Osteoblast (primary cell): ENCODE measurements at places on chromosomes 7 and 10. TPM values are rescaled to one million over a fixed set of nuclear protein-coding genes. Genes with fewer than 3 reads are reported as not detected.

DNA sequence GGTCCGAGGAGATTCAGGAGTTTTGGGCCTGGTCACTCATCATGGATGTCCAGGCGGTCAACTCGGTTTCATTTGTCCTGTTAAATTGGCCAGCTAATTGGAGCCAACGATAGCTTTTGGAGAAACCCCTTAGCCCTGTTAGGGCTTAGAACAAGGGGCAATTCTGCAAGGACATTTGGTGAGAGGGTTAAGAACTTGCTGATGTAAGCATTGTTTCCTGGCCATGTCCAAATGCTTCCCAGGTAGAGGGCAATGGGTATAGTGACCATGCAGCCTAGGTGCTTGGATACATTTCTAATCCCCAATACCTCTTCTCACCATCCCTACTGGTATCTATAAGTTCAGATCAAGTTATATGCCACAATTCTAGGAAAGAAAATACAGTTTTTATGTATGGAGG lies 131.5 kb downstream of the RPS24 start:
- no peak overlapping the region for H3K4me3 ChIP-seq
- no peaks in the 10 kb centered on the region for H3K36me3 ChIP-seq
- peaks cover 7% of the 10 kb centered on the region for H3K4me1 ChIP-seq
- no peak overlapping the region for H3K27ac ChIP-seq
- H3K27me3 ChIP-seq = peaks cover 9% of the 10 kb centered on the region

- DNase-seq = no peak
- H3K36me3 ChIP-seq = no peaks in the 10 kb centered on the region
- no peaks in the 10 kb centered on the region for H3K4me1 ChIP-seq
- H3K27me3 ChIP-seq = no peaks in the 10 kb centered on the region
- no peak overlapping the region for H3K27ac ChIP-seq
These were observed 614.7 kb upstream of the FOXK1 start for GRCh38 chr7:4067476-4067760.

DNA sequence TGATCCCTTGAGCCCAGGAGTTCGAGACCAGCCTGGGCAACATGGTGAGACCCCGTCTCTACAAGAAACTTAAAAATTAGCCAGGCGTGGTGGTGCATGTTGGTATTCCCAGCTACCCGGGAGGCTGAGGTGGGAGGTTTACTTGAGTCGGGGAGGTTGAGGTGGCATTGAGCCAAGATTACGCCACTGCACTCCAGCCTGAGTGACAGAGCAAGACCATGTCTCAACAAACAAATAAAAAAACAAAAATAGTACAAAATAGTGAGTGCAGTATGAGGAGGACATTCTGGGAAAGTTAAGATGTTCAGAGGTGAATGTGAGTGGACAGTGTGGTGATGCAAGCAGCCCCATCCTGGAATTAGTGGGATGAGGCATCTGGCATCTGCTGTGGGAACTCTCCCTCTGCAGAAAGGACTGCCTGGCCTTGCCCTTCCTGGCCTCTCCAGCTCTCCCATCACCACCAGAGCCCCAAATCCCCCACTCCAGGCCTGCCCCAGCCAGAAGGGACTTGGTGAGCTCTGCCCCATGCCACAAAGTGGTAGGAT lies 96.6 kb upstream of the PARD3 start:
- peaks cover 24% of the 10 kb centered on the region for H3K4me1 ChIP-seq
- H3K27ac ChIP-seq = no peak overlapping the region
- no peaks in the 10 kb centered on the region for H3K27me3 ChIP-seq
- no peak overlapping the region for H3K4me3 ChIP-seq
- DNase-seq = no peak
- H3K36me3 ChIP-seq = no peaks in the 10 kb centered on the region

GRCh38 chr7:143381427-143382125 lies 431 bp downstream of the ZYX start:
- peak overlapping the region; percentile 87 for H3K4me3 ChIP-seq
- H3K27me3 ChIP-seq = no peaks in the 10 kb centered on the region
- peak overlapping the region; percentile 86 for H3K27ac ChIP-seq
- peaks cover 59% of the 10 kb centered on the region for H3K4me1 ChIP-seq
- peaks cover 41% of the 10 kb centered on the region for H3K36me3 ChIP-seq
- DNase-seq = peak; percentile 92

Gene SMO
- total RNA-seq = 19.9 and 23.9 TPM in 2 replicates

DNA sequence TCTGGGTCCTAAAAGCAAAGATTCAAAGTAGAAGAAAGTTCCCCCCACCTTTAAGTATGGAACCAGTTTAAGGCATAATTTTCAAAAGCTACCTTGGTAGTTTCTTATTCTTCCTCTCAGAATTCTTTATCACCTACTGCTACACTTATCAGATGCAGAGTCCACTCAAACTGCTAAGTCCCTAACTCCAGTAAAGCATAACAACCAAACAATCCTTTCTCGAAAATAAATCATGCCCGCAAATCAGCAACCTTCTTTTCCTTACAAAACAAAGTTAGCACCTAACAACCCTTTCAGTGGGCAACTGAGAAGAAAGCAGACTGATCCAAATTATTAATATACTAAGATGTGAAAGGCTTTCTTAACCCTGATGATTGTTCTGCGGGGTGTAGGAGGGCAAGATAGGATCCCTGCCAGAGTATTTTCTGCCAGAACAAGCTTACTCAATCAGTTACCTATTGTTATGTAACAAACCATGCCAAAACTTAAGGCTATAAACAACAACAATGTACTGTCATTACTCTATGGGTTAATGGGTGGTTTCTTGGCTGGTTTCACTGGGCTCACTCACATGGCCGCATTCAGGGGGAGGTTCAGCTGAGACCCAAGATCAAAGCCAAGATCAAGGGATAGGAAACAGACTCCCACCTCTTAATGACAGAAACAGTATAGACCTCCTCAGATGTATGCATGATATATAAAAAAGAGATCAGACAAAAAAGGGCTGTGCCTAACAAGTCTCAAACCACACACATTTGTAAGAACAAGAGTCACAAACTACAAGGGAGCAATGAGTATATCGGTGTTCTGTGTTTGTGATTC lies 42.0 kb downstream of the CCDC6 start:
- H3K27ac ChIP-seq = no peak overlapping the region
- DNase-seq = no peak
- H3K4me3 ChIP-seq = no peak overlapping the region
- no peaks in the 10 kb centered on the region for H3K4me1 ChIP-seq
- H3K27me3 ChIP-seq = no peaks in the 10 kb centered on the region

Gene HOXA2
- total RNA-seq = 0.36 and 0.59 TPM in 2 replicates

GRCh38 chr10:43666552-43666951 lies 17.9 kb upstream of the ZNF32 start:
- peaks cover 2% of the 10 kb centered on the region for H3K4me1 ChIP-seq
- no peaks in the 10 kb centered on the region for H3K27me3 ChIP-seq
- H3K27ac ChIP-seq = no peak overlapping the region
- DNase-seq = no peak

GRCh38 chr10:105714728-105715127 lies 1073.6 kb downstream of the SORCS3 start:
- no peaks in the 10 kb centered on the region for H3K27me3 ChIP-seq
- DNase-seq = peak; percentile 35
- no peak overlapping the region for H3K4me3 ChIP-seq
- H3K36me3 ChIP-seq = no peaks in the 10 kb centered on the region

- DNase-seq = peak; percentile 91
- peaks cover 39% of the 10 kb centered on the region for H3K4me1 ChIP-seq
- H3K27me3 ChIP-seq = no peaks in the 10 kb centered on the region
- H3K4me3 ChIP-seq = no peak overlapping the region
- H3K27ac ChIP-seq = peak overlapping the region; percentile 82
These were observed 43.4 kb downstream of the DNMBP start for GRCh38 chr10:99966306-99966705.

Gene RSU1
- 94.1 and 100 TPM in 2 replicates for total RNA-seq

DNA sequence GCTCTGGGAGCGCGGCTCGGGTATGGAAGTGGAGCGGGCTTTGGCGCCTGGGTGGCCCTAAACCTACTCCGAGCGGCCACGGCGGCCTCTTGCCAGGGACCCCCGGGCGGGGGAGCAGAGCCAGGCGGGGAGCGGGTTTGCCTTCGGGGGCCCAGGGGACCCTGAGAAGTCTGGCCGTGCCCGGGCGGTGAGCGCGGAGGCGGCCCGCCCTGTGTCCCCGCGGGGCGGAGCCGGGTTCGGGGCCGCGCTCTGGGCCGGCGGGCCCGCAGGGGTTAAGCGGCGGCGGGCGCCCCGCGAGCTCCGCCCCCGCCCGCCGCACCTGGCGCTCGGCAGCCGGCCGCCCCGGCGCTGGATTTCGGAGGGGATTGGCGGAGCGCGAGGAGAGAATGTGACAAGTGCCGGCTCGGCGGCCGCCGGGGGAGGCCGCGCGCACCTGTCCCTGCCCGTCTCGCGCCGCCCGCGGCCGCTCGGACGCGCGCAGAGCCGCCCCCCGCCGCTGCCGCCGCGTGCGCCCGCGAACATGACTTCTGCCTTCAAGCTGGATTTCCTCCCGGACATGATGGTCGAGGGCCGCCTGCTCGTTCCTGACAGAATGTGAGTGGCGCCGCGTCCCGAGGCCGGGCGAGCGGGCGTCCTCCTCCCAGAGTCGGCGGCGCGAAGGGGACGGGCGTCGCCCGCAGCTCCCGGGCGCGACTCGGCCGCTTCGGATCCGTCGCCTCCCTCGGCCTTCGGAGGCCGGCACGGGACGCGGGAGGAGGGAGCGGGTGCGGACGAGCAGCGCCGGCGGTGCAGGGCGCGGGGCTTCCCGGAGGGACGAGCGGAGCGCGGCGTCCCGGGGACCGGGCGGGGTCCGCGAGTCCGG lies at the start of gene CELF2:
Gene CELF2 (plus strand): TSS at position 303 of the 862 bp plus-strand sequence. CDS start 218 bp downstream, at position 521.
- peak within 1 kb of the TSS; percentile 57 for H3K4me3 ChIP-seq
- DNase-seq = peak; percentile 89
- no peaks in the 10 kb centered on the region for H3K36me3 ChIP-seq
- H3K27ac ChIP-seq = no peak within 1 kb of the TSS

Gene OIT3
- under 0.01 TPM in 2 replicates for total RNA-seq

DNA sequence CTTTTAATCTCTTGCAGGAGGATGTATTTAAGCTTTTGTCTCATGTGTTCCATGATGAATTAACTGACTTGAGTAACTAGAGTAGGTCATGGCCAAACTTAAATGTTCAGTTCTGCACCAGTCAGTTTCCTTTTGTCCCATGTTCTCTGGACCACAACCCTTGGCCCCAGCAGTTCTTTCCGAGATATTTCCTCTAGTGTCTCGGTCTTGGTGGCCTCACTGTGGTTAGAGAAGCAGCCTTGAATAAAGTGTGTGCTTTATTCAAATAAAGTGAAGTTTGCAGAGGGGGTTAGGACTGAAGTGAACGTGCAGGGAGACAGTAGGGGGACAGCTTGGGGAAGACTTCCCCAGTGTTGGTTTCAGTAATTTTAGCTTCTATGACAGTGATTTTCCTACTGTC lies 9.3 kb downstream of the ZNF212 start:
- no peak overlapping the region for H3K4me3 ChIP-seq
- DNase-seq = peak; percentile 11
- peaks cover 25% of the 10 kb centered on the region for H3K36me3 ChIP-seq
- no peak overlapping the region for H3K27ac ChIP-seq
- H3K4me1 ChIP-seq = peaks cover 7% of the 10 kb centered on the region

DNA sequence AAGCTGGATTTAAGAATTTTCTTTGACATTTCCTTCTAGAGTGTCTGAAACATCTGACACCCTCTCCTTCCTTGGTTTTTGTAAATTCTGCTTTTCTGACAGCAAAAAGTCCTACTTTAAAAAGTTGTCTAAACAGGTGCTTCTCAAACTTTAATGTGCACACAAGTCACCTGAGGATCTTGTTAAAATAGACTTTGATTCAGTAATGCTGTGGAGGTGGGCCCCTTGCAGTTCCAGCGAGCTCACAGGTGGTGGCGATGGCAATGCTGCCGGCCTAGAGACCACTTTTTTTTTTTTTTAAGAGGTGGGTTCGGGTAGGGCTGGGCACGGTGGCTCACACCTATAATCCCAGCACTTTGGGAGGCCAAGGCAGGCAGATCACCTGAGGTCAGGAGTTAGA lies 77.1 kb downstream of the ABCC2 start:
- peak; percentile 53 for DNase-seq
- no peaks in the 10 kb centered on the region for H3K4me1 ChIP-seq
- H3K4me3 ChIP-seq = no peak overlapping the region
- no peak overlapping the region for H3K27ac ChIP-seq

Gene INMT
- total RNA-seq = 0.72 and 1.5 TPM in 2 replicates

- DNase-seq = no peak
- H3K4me3 ChIP-seq = no peak overlapping the region
- no peaks in the 10 kb centered on the region for H3K27me3 ChIP-seq
- no peak overlapping the region for H3K27ac ChIP-seq
- peaks cover 4% of the 10 kb centered on the region for H3K4me1 ChIP-seq
- no peaks in the 10 kb centered on the region for H3K36me3 ChIP-seq
These were observed 284.4 kb downstream of the IPMK start for GRCh38 chr10:57983281-57983791.

Gene FGFBP3
- total RNA-seq = 0.72 and 1.2 TPM in 2 replicates

DNA sequence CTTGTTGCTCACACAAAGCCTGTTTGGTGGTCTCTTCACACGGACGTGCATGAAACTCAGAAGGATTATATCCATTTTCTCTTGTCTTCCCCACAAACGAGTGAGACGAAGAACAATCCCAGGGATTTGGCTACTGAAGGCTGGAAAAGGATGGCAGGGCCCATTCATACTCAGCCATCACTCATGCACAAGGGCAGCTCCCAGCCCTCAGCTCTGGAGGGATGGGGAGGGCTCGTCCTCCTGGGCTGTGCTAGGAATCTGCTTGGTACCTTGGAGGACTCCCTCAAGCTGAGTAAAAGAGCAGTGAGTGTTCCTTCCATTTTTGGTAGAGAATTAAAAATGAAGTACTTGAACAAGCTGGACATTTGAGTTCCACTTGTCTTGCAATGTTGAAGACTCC lies 33.2 kb upstream of the RAB18 start:
- H3K4me1 ChIP-seq = no peaks in the 10 kb centered on the region
- H3K27me3 ChIP-seq = no peaks in the 10 kb centered on the region
- no peak overlapping the region for H3K27ac ChIP-seq
- no peak for DNase-seq
- H3K4me3 ChIP-seq = no peak overlapping the region

DNA sequence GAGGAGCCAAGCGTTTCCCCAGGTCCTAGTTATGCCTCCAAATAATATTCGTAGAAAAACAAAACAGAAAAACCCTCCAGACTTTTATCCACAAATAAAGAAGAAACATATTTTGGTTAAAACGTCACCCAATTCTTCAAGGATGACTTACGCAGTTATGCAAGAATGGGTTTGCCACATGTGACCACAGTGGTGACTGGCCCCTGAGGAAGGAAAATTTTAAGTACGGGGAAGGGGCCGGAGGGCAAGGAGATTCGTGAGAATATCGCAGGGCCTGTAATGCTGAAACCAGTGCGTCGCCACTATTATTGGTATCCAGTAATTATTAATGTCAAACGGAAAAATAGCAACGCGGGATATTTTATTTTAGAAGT lies 537 bp upstream of the MRPS24 start:
- peaks cover 44% of the 10 kb centered on the region for H3K4me1 ChIP-seq
- H3K27ac ChIP-seq = peak overlapping the region; percentile 100
- DNase-seq = peak; percentile 95
- H3K27me3 ChIP-seq = no peaks in the 10 kb centered on the region
- H3K36me3 ChIP-seq = peaks cover 23% of the 10 kb centered on the region

Gene MYO1G
- 0.29 and 0.36 TPM in 2 replicates for total RNA-seq

DNA sequence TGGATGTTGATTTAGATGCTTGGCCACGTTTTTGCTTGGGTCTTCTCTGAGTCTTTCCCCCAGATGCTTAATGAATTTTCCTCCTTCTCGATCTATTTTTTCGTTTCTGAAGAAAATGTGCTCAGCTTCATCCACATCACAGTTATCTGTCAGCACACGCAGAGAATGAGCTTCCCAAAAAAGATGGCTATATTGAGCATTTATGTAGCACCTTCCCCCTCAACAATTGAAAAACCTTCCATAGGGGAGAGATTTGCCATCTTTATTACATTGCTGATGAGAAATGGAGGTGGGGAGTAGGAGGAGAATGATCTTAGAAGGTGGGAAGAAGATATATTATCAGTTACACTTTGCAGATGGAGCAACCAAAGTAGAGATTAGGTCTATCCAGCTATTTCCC lies 228.1 kb upstream of the PHYHIPL start:
- no peaks in the 10 kb centered on the region for H3K27me3 ChIP-seq
- DNase-seq = no peak
- H3K27ac ChIP-seq = no peak overlapping the region
- peaks cover 32% of the 10 kb centered on the region for H3K4me1 ChIP-seq
- no peaks in the 10 kb centered on the region for H3K36me3 ChIP-seq
